ENCODE measurements at places on chromosomes 1 and 21.

DNA sequence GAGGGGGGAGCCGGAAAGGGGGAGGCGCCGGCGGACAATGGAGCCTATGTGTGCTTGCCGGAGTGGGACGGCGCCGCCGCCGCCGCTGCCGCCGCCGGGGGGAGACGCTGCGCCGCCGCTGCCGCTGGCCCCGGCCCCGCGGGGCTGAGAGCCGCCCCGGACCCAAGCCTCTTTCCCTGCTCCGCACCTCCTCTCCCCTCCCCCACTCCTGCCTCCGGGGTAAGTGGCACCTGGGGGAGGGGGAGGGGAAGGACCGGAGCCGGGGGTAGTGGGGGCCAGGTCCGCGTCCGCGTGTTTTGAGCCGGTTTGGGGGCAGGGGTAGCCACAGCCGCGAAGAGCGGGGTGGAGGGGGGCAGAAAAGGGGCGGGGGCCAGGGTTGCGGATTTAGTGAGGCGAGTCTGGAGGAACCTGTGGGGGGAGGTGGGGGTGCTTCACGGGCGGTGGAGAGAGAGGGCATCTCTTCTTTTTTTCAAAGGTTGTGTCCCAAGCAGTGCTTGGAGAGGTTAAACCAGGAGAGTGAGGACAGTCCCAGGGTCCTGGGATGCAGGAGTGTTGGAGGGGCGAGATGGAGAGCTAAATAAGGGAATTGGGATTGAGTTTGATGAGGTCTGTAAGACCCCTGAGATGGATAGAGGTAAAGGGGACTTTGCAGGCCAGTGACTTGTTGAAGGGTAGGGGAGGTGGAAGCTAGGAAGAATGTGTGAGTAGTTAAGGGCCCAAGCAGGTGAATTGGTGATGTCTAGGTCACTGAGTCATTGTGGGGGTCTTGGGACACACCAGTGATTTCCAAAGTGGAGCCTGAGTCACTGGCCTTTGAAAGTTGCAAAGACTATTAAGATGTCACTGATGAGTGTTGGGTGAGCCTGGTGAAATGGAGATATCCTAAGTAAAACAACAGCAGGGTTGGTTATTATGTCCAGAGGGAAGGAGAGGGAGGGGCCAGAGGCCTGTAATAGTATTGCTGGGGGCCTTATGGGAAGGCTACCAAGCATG is 59.1 kb downstream of the BCL9 start:
- DNase-seq, result peak; percentile 31

DNA sequence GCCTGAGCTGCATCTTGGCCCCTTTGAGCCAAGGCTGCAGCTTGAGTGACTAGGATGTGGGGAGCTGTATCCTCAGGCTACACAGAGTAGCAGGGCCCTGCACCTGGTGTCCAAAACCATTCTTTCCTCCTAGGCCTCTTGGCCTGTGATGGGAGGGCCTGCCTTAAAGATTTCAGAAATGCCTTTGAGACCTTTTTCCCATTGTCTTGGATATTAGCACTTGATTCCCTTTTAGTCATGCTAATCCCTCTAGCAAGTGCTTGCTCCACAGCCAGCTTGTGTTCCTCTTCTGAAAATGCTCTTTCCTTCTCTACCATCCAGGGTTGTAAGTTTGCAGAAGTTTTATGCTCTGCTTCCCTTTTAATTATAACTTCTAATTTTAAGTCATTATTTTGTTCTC is 21.7 kb upstream of the KIRREL1 start:
- no peak for DNase-seq

GRCh38 chr1:185408700-185409270 is 91.7 kb upstream of the IVNS1ABP start:
- DNase-seq, result no peak

DNA sequence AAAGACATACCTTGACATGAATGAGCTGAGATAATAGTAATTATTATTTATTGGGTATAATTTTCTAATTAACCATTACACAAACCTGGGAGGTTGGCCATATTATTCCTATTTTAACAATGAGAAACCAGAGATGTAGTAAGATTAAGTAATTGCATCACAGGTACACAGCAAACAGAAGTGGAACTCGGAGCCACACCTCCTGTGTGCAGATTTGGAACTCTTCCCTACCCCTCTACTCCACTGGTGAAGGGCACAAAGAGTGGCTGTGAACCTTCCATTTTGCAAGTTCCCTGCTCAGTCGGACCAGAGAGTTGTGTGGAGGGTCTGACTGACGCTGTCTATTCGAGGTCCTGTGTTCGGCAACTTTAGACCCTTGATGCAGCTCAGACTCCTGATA is 45.0 kb downstream of the NGF start:
- DNase-seq, result no peak

DNA sequence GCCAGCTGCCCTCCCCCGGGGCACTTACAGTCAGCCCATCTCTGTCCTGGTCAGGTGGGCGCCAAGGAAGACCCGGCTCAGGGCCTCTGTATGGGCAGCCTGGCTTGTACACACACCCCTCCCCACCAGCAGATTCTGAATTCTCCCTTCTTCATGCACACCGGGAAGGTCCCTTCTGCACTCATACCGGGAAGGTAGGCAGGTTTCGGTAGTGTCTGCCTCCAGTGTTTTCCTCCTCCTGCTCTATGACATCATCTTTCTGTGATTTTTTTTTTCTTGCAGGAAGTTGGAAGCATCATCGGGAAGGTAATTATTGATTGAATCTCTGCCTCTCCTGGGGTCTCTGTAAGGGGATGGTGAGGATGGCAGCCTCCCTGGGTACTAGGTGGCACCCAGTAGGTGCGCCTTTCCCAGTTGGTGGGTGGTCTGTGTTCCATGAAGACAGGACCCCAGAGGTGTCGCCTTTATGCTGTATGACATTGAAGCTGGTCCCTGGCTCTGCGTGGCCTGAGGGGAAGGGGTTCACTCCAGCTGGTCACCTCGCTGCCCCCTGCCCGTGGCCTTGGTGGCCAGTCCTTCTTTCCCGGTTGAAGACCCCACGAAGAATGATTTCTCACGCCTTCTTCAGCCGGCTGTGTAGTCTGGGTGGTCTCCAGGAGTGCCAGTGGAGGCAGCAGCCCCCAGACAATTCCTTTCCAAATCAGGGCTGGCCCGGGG is 82.1 kb upstream of the COL6A1 start:
- no peak for DNase-seq

- DNase-seq, result no peak
Measured at GRCh38 chr1:99546432-99547416, 99.2 kb upstream of the PALMD start.

DNA sequence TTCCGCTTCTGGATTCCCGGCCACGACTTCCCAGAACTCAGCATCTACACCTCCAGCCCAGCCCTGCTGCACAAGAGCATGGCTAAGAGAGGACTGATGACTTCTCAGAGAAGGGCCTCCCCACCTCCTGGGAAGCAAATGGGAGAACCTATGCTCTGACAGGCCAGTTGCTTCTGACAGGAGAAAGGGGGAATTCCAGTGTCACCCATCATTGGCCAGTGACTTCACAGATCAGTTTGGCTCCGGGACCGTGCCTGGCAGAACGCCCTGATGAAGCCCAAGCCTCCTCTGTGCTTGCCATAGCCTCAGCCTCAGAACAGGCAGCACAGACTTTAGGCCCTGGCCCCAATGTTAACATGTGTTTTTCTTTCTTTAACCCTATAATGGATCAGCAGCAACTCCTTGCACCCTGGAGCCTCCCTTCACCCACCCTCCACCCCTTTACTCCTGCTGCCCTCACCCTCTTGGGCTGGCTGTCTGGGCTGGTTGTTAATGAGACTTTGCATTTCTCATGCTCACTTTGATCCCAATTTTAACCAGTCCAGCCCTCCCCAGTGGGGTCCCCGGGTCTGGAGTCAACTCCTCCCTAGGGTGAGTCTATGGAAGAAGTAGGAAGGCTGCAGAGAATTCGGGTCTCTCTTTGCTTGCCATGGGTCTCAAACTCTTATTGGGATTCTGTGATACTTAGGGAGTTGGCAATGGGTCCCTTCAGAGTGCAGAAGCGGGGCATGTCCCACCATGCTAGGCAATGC is 42.7 kb upstream of the SLC30A1 start:
- no peak for DNase-seq

Data from fibroblast of skin of abdomen (primary cell).